NCI-H2171 treated with DMSO at 0.1 percent for 48 hours (cell line): ENCODE measurements at places on chromosomes 12 and 14.

DNA sequence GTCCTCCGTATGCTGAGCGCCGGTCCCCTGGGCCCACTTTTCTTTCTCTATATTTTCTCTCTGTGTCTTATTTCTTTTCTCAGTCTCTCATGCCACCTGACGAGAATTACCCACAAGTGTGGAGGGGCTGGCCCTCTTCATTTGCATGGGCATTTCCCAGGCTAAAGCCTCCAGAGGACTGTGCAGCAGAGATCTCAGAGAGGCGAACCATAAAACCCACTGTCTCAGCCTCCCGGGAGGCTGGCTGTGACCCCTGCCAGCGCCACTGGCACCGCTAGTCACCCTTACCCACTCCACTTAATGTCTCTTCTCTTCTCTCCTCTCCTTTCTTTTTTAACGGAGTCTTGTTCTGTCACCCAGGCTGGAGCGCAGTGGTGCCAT, 7.1 kb upstream of the SERPINA9 start:
- DNase-seq, result no peak

GRCh38 chr12:67802731-67803130, 154.2 kb downstream of the DYRK2 start:
- DNase-seq, result no peak

DNA sequence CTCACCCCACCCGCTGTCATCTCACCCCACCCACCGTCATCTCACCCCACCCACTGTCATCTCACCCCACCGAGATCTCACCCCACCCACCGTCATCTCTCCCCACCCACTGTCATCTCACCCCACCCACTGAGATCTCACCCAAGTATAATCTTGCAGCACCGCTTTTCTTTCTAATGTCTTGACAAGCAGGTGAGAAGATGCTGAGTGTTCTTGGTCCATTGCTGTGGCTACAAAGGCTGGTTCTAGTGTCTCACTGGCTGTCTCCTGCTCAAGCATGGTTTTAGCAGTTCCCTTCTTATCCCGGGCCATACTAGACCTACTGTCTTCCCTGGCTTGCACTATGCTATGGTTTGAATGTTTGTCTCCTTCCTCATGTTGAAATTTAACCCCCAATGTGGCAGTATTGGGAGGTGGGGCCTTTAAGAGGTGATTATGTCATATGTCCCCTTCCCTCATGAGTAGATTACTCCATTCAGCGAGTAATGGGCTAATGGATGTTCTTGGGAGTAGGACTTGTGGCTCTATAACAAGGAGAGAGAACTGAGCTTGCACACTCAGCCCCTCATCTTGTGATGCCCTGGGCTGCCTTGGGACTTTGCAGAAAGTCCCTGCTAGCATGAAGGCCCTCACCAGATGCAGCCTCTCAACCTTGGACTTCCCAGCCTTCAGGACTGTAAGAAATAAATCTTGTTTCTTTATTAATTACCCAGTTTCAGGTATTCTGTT, 47.7 kb upstream of the PPP2R5C start:
- DNase-seq, result no peak

DNA sequence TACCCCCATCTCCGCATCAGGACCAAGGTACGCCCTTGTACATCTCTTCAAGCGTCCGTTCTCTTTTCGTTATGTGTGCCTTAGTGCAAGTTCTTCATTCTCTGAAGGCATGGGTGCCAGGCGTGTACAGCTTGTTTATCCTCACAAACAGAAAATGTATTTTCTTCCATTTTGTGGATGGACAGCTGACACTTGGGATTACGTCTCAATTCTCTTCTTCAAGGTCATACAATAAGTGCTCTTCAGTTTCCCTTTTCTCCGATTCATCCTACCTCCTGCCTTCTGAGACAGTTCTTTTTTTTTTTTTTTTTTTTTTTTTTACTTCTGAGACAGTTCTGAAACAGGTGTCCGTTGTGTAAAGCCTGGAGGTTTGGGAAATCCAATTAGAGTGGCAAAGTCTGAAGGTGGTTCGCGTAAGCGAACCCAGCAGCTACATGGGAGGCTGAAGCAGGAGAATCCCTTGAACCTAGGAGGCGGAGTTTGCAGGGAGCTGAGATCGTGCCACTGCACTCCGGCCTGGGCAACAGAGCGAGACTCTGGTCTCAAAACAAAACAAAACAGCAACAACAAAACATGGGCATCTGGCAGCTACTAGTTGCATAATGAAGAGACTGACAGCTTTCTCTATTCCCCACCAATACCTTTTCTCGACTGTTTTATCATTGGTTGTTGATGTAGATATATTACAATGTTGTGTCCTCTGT, 734 bp downstream of the COX6A1 start:
- DNase-seq, result no peak
